ENCODE measurements at places on chromosomes 3 and 15. TPM values are rescaled to one million over a fixed set of nuclear protein-coding genes. Genes with fewer than 3 reads are reported as not detected.

SLC28A2 gene
- not detected for polyA plus RNA-seq

LXN gene
- polyA plus RNA-seq = 5.6 TPM

RPP25 gene
- polyA plus RNA-seq = 4.6 TPM

GRCh38 chr15:70361891-70362290 lies 264.2 kb upstream of the TLE3 start:
- no peak for DNase-seq

DNA sequence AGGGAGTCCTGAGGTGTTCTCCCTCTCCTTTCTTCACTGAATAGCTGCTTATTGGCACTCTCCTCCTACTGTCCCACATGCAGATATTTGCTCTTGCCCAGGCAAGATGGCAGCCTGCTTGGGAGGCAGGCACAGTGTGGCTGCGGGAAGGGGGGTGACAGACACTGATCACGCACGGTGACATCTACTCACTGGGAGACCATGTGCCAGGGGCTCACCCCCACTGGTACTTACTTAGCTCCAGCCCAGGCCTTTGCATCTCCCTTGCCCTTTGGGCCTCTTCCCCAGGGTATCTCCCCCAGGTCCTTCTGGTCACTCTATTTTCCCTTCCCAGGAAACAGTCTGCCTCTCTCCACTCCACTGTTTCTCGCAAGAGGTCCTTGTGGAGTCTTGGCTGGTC lies 6.4 kb downstream of the PLA2G4E start:
- DNase-seq = no peak

DNA sequence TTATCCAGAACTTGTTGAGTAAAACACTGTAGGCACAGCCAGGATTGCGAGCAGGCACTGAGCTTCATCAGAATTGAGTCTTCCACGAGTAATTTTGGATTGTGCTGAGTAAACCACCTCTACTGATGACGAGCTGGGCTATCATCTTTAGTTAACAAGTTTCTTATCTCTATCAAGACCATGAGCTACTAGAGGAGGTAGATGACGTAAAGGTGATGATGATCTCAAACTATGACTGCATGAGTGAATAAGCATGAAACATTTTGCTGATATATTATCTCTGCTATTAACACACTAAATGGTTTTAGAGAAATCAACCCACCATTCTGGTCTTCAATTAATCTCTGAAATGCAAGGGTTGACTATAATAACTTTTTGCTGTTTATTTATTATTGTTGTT lies 506.0 kb downstream of the GBE1 start:
- no peak for DNase-seq

All from heart right ventricle (tissue), 16 donors.